ENCODE measurements at places on chromosomes 1 and 21. TPM values are rescaled to one million over a fixed set of nuclear protein-coding genes. Genes with fewer than 3 reads are reported as not detected.

TTC13 gene
- 9.7 TPM for total RNA-seq

AMY1B gene
- not detected for total RNA-seq

LCE1C gene
- not detected for total RNA-seq

IL20 gene
- total RNA-seq, result not detected

DCST1 gene
- total RNA-seq, result not detected

TMOD4 gene
- total RNA-seq, result not detected

SLC26A9 gene
- total RNA-seq, result not detected

LRRC71 gene
- total RNA-seq, result not detected

ABCG1 gene
- total RNA-seq, result 0.59 TPM

All from smooth muscle cell of the coronary artery (primary cell).